Karpas-422 (cell line): ENCODE measurements at places on chromosomes 11 and 22. TPM values are rescaled to one million over a fixed set of nuclear protein-coding genes. Genes with fewer than 3 reads are reported as not detected.

GRCh38 chr11:78351193-78351592 lies 66.4 kb downstream of the GAB2 start:
- no peak for DNase-seq

GRCh38 chr11:57775491-57775890 lies 13.9 kb downstream of the CTNND1 start:
- DNase-seq = no peak

GRCh38 chr11:17812865-17813187 lies 78.2 kb downstream of the KCNC1 start:
- DNase-seq = no peak

DNA sequence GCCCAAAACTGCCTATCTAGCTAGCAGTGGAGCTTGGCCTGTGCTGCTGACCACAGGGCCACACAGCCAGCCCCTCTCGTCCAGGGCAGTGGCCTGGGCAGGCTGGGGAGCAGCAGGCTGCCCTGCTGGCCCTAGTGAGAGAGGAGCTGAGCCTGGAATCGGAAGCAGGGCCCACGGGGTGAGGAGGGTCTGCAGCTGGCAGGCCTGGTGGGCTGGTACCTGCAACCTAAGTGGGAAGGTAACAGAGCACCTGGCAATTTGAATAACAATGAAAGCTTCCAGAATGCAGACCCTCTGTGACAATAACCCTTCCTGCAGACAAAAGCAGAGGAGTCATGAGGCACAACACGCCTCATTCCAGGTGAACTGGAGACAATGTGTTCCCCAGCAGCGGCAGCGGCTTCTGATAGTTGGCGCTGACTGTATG lies 31.8 kb upstream of the RFPL3 start:
- no peak for DNase-seq

ART1 gene
- total RNA-seq = not detected in 2 replicates

DNA sequence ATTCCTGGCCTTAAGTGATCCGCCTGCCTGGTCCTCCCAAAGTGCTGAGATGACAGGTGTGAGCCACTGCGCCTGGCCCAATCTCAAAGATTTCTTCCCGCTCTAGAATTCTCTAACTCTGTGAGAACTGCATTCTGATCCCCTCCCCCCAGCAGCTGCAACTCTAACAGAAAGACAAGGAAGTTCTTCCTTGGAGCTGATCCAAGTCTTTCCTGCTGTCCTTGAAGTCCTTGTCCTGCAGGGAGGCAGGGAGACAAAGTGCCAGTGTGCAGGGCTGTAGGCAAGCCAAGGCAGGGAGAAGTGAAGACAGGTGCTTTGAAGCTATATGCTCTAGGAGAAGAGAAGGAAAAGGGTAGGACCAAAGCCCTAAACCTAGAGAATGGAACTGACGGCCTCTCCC lies 9.5 kb upstream of the GGA1 start:
- no peak for DNase-seq

- no peak for DNase-seq
Observed at GRCh38 chr11:61056981-61057380, 45.3 kb upstream of the CD5 start.

- DNase-seq = no peak
Observed at GRCh38 chr22:24950272-24950902, 2.1 kb upstream of the KIAA1671 start.

DNA sequence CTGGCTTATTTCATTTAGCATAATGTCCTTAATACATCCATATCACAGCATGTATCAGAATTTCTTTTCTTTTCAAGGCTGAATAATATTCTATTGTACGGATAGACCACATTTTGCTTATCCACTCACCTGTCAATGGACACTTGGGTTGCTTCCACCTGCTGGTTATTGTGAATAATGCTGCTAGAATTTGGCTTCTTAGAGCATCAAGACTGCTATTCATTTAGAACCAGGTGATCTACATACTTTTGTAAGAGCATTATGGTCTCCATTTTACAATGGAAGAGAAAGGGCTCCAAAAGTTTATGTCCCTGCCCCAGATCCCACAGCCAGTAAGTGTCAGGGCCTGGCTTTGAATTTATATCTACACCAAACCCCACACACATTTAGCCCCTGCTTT lies 100.7 kb upstream of the CD82 start:
- peak; percentile 63 for DNase-seq

DNA sequence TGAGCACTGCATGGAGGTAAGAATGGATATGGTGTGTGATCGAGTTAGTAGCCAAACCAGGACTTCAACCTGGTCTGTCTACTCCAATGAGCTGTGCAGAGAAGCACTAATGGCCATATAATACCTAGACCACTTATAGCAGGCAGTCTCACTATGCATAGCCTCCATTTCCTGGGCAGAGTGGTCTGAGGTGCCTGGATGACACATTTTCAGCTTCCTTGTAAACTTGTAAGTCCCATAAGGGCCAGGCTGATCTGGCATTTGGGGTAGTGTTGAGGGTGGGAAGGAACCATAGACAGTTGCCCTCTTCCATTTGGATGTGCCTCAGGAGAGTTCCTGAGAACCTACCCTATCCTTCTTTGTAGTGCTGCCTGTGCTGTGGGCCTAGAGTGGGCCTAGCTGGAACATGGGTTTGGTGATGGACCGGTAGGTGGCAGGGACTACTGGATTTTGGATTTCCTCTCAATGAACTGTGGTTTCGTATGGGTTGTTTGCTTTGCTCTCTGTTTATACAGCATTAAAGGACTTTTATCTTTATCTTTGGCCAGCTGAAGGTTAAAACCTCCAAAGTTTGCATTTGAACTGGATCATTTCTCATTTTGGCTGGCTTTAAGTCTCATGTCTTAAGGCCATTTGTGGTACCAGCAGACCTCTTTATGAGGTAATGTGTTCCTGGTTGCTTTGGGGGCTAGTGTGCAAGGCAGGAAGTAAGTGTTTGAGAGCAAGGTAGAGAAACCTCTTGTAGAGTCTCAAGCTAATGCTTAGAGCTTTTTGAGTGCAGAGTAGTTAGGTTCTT lies 86.9 kb downstream of the STIM1 start:
- DNase-seq = no peak

GRCh38 chr11:16001899-16002426 lies 354.4 kb downstream of the SOX6 start:
- DNase-seq = no peak

- no peak for DNase-seq
Observed at GRCh38 chr11:12502046-12502445, 124.7 kb downstream of the PARVA start.

PLAAT4 gene
- total RNA-seq = not detected in 2 replicates

CTSW gene
- total RNA-seq = not detected in 2 replicates

DNA sequence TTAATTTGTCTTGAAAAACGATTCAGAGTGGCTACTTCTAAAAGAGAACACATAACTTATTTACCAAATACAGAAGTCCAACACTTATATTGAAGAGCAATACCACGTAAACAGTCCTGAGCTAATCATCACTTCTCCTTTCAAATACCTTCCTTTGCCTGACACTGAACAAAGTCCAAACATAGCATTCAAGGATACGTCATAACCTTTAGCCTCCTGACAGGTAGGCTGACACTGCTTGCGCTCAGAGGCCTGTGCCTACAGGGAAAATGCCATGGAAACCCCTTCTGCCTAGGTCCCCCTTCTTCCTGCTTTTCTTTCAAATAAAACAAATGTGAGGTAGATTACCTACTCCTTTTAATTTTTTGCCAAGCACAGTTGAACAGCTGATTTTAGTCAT lies 510.0 kb downstream of the INSC start:
- no peak for DNase-seq

DNA sequence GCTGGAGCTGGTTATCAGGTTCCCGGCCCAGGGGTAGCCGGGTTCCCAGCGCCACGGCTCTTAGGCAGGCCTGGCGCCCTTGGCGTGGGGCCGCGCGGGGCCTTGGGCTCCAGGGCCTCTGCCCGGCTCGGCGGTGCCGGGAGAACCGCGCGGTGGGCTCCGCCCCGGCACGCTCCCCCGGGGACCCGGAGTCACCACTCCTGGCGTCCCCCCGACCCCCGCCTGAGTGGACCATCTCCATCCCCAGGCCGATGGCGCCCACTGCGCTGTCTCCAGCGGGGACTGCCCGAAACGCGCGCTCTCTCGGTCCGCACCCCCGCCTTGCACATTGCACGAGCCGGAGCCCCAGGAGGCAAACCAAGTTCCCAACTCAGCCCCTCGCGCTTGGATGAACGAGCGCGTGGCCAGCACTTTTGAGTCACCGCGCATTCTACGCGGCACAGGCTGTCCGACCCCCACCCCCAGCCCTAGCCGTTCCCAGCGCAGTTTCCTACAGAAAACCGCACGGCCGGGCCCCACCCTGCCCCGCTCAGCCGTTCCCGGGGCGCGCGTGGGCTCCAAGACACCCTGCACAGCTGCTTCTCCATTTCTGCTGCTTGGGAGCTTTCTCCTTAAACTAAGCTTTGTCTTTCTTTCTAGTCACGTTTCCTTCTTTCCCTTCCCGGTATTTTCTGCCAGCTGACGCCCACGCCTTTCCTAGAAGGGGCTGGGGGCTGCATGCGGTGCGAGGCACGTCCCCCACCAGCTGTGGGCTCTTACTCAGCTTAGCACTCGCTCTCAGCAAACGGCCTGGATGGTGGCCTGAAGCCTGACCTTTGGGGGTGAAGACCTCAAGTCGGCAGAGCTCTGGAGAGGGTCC lies 650 bp upstream of the CHID1 start:
- DNase-seq = peak; percentile 76

DNA sequence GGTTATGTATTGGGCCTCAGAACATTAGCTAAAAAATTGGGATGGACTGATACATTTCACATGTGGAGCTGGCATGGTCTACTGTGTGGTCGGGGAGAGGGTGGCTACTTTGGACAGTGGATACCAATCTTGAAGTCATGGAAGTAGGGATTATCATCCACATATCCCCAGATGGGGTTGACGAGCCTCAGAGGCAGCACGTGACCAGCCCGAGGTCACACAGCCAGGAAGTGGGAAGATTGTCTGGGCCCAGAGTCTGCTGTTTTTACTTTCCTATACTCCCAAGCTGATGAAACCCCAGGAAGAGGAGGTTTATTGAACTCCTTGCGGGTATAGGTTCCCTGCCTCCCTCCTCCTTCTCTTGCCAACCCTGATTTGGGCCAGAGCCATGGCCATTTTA lies 92.9 kb downstream of the FBXO7 start:
- no peak for DNase-seq

DNA sequence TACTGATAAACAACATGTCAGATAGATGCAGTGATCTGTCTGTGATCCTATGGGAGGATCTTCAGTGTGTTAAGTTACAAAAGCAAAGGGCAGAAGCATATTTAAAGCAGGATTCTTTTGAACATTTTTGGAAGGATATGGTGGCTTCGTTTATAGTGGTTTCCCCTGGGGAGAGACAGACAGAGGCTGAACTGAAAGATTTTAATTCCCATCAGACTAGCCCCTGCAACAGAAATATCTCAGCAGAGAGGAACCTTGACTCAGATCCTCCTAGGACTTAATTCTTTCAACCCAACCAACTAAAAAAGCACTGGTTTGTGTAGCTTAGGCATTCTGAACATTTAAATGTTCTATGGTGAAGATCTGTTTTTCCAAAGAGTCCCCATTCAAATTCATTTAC lies 5.7 kb downstream of the CLTCL1 start:
- peak; percentile 53 for DNase-seq

DNA sequence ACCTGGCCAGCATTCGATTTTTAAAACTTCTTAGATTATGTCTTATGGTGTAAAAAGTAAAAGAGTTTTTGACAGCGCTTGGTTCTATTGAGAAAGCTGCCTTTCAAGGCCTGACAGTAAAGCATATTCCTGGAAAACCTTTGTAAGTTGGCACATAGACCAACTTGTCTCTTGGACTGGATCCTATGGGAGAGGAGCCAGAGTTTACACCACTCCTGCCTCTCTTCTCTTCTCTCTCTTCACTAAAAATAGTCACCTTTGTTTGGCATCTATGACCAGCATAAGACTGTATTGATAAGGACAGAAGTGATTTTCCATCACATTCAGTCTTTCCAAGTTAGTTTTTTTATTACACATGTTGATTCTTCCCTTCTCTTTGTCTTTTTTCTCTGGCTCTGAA lies 33.7 kb downstream of the CSRP3 start:
- no peak for DNase-seq

DNA sequence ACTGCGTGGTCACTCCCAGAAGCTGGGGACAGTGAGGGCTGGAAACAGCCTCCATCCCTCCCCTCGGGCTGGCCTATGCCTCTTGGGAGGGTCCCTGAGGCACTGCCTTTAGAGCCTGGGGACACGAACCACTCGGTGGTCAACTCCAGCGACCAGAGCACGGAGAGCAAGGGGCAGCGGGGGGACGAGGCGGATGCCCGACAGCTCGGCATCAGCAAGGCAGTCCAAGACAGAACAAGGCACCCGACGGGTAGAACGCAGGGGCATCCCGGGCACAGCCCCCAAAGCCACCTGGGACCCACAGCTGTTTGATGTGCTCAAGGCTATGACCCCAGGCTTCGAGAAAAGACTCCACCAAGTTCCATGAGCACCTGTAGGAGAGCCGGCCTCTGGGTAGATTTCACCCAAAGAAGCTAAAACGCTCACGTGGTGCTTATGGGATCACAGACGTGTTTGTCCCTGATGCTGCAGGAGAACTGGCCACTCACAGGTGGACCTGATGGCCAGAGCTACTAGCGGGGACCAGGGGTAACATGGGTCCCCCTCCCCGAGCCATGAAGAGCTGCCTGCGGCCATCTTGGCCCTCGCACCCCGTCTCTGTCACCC lies 510 bp upstream of the LSP1 start:
- DNase-seq = no peak
